Stimulated activated CD8-positive, alpha-beta memory T cell treated with anti-CD3 and anti-CD28 coated beads, Interleukin-2, amount 100 ng/mL, for 1 hour (primary cell): ENCODE measurements at places on chromosomes 1 and 21.

DNA sequence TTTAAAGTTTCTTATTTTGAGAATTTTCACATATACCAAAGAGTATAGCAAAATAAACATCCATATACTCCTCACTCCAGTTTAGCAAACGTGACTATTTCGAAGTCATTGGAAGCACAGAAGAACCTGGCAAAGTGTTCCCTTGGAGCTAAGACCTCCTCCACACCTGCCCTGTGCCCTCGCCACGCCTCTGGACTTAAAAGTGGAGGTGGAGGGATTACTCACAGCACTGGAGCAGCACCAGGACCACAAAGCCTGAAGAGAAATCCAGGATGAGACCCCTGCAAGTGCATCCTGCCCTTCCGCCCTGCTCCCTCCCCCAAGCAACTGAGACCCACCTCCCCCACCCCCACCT, 436 bp downstream of the CHI3L1 start:
- DNase-seq = no peak

- no peak for DNase-seq
These were observed 11.4 kb upstream of the SELE start for GRCh38 chr1:169745015-169745861.

GRCh38 chr1:61898658-61899057, 156.4 kb downstream of the PATJ start:
- DNase-seq = no peak

- DNase-seq = no peak
These were observed 470 bp downstream of the TNR start for GRCh38 chr1:175742790-175743459.

DNA sequence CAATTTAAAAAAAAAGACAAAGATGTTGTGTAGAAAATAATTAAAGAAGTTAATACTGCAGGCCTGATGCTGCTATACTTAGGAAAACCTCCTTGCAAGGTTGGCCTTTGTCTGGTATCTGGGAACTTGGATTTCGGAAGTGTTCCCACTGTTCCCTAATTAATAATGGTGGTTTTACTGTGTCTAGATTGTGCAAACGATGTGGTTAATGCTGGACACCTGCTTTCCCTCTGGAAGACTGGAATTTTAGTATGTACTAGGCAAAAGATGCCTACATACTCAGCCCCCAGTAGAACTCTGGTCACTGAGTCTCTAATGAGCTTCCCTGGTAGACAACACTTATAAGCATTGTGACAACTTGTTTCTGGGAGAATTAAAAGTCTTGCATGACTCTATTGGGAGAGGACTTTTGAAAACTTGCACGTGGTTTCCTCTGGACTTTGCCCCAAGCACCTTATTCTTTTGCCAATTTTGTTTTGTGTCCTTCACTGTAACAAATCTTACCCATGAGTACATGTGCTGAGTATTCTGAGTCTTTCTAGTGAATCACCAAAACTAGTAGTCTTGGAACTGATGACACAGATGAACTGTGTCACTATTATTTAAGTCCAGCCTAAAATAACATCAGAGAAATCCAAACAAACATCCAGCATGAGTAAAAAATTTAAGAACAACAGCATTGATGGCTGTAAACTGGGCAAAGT, 40.4 kb downstream of the LIN9 start:
- DNase-seq = no peak
